ENCODE measurements at places on chromosomes 5 and 9.
A peak's percentile ranks its signal among the peaks of the same experiment; 100 is the strongest.

DNA sequence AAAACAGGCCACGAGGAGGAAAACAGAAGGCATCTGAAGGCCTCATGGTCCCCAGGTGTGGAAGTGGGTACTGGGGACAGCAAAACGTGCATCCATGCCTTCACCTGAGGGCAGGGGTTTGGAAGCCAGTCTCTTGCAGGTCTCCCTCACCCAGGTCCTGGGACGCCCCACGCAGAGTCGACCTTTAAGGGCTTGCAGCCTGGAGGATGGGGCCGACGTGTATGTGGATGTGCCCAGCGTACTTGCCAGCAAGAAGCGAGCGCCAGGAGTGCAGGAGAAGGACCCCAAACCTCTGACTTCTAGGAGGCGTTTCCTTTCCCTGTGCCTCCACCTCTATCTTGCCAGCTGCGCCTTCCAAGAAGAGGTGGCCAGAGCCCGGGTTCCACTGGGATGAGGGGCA lies 65.9 kb downstream of the OTULIN start:
- DNase-seq = no peak

GRCh38 chr5:170275376-170275994 lies 22.1 kb downstream of the LCP2 start:
- DNase-seq = no peak

DNA sequence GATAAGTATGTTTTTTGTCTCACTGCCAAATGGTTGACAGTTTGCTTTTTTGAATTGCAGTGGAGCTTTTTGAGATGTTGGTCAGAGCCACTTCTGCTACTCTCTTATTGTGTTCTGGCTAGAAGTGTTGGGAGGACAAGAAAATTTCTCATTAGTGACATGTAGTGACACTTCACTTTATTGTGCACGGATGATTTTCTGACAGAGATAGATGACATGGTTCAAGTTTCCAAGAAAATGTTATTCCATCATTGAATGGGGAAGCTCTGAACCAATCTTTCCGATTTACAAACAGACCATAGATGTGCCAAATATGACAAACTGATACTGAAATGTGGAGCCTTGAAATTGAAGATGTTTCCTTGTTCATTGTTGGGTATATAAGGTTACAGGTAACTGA lies 558.9 kb upstream of the WWC1 start:
- no peak for DNase-seq

GRCh38 chr5:82097-82496 lies 9.9 kb upstream of the PLEKHG4B start:
- no peak for DNase-seq

DNA sequence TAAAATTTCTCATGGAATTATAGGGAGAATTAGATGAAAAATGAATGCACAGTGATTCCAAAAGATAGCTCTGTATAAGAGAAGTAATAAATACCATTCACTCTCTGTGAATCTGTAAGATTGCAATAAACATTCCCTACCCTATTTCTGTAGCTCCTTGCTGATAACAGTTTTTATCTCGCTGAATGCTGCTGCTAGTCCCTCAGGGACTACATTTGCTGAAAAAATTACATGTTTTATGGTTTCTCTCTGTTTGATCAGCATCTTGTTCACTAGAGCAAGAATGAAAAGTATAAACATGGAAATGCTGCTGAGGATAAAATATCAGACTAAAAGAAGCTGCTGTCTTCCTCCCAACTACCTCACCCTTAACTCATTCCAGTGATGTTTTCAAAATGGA lies 44.3 kb upstream of the TYRP1 start:
- DNase-seq = no peak

GRCh38 chr5:37850226-37850865 lies 10.5 kb upstream of the GDNF start:
- no peak for DNase-seq

DNA sequence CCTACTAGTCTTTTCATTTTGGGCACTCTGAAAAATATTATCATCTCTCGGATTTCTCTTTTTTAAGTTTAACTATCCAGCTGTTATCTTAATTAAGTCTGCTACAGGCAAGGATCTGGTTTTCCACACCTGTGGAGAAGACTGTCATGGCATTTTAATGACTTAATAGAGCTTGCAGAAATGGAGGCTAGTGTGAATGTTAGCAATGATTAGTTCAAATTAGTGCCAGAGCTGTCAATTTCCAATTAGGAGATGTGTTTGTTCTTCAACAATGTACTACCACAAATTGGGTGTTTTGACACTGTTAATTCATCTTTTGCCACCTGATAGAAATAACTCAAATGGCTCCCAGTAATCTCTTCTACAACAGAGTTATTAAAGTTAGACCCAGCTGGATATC lies 2023.0 kb upstream of the CDH9 start:
- no peak for DNase-seq

- DNase-seq = no peak
Observed at GRCh38 chr5:144232285-144232684, 61.6 kb downstream of the KCTD16 start.

DNA sequence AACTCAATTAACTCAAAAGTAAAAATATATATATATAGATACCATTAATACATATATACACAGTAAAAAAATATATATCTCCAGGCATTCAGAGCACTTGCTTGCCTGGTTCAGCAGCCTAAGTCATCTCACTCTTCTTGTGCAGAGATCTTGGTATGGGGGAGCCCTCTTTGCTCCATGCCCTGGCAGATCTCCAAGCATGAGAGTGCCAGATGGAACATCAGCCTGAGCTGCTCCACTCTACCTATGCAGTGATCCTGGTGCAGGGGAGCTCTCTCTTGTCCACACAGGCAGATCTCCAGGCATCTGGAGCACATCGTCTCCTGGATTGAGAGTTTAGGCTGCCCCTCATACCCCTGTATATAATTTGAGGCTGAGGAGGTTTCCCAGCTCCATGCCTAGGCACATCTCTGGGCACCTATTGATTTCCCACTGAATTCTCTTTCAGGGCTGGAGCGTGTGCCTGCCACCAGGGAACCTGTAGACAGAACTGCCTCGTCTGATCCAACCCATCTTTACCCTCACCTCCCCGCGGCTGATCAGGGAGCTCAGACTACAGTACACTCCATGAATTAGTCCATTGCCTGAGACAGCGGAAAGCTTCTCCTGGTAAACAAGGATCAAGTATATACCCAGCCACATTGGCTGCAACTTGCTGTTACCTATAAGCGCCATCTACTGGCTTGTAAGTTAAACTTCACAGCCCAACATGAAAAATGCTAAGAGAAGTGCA lies 342.4 kb upstream of the GRIA1 start:
- no peak for DNase-seq

DNA sequence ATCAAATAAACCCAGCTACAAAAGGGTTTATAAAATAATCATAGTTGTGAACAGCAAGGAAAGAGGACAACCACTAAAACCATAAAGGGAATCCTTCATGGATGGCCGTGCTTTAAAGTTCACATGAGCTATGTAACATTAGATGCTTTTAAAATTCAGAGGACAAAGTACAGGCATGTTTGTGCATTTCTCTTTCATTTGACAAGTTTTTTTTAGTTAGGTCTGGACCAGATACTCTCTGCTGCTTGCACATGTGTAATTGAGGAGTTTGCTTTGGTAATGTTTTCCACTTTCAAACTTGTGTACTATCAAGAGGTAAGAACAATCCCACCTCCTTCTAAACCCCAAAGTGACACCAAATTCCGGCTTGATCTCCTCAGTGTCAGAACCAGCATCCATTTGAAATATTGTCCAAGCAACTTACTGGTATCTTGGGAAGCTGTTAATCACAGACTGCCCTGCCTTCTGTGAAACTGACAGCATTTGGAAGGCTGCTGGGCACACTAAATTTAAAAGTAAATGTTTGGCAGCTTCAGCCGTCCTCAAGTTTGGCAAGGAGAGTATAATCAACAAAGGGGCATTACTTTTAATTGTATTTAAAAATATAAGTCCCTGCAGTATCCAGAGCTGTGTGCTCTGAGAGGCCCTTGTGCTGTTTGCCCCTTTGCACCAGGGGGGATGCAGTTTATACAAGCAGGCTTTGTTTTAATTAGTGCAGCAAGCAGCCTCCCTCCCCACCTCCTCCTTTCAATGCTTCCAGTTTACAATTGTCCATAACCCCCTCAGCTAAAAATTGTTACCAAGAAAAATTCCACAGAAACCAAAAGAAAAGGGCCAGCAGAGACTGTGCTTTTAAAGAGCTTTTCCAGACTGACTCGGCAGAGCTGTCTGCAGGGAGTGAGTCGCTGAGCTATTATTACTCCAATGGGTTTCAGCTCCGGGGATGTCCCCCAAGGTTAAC lies 328.3 kb upstream of the MPDZ start:
- no peak for DNase-seq

DNA sequence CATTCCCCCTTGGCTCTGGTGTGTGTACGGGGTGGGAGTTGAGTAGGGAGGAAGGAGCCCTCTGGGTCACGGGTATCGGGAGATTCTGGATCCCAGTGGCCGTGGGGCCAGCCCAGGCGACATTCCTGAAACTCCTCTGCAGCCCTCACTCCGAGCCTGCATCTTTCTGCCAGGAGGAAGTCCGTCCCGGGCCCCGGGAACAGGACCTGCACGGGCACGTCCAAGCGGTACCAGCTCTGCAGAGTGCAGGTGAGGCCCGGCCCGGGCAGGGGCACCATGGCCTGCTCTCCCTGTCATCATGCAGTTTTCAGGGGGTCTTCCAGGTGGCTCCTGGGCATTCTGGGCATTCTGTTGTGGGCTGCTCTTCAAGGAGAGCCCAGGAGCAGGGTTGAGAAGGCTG lies 3.7 kb downstream of the ADAMTSL2 start:
- DNase-seq = no peak

DNA sequence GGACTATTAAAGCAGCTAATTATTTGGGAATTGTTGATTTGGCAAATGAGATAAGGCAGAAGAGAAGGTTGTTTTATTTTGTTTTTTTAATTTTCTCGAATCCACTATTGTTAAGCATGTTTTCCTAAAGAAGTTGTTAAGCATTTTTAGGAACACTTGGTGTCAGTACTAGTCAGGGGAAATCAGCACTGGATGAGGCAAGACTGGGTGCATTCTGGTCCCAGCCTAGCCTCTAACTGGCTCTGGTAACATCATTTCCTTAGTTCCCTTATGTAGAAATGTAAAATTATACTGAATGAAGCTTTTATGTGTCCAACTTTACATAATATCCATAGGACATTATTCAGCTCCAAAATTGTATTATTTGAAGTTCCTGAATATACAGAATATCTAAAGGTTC lies 196.1 kb downstream of the PCSK5 start:
- no peak for DNase-seq

DNA sequence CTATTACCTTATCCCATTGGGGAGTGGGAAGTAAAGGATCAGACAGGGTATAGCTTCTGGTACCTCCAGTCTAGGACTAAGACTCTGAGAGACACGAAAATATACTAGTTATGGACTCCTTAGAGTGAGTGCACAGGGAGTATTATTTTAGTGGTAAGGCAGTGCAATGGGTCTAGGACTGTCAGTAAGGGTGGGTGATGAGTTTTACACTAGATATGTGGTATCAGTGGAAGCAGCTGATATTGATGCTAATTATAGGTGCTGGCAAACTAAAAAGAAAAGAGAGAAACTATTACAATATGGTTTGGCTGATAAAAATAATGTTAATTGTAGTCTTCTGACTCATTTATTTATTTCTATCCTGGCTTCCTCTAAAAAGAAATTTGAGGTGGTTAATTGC lies 118.6 kb downstream of the UNC13B start:
- DNase-seq = no peak

DNA sequence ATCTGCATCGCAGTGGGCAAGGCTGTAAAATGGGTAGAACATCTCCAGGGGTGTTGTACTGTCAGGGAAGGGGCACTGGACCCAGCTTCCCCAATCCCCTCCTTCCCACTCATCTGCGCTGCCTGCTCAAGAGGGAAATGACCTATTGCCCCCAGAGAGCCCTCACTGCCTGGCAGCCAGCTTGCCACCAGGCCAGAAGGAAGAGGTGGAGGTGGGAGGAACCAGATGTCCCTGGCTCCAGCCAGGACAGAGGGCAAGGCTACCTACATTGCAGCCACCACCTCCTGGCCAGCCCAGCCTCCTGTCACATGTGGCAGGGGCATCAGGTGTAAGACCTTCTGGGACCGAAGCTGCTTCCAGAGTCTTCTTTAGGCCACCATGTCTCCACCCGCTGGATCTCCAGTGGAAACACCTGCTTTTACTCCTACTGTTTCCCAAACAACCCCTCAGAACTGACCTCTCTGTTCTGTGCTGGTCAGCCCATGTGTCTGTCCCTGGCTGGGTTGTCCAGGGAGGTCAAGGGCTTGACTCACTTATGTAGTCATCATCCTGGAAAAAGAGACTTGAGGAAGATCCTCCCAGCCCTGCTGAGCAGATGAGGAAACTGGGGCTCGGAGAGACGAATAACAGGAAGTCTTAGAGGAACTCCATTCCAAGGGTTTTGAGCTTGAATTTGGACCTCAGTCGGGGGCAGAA lies 42.3 kb downstream of the JADE2 start:
- DNase-seq = no peak

DNA sequence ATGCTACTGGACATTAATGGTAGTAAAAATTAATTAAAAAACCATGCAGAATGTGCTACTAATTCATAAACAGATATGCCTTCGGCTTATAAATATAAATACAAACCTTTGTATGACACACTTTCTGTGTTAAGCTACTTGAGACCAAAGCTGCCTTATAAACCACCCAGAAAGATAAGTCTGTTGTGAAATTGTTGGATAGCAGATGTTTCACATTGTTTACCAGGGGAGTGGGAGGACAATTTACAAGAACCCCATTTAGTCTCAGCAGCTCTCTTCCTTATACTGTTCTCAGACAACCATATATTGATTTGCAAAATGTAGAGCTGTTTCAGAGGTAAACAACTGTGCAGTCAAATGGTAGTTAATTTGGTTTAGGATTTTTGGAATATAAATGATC lies 524.4 kb downstream of the PRR16 start:
- no peak for DNase-seq

GRCh38 chr5:150046031-150046430 lies 40.3 kb downstream of the CSF1R start:
- no peak for DNase-seq

DNA sequence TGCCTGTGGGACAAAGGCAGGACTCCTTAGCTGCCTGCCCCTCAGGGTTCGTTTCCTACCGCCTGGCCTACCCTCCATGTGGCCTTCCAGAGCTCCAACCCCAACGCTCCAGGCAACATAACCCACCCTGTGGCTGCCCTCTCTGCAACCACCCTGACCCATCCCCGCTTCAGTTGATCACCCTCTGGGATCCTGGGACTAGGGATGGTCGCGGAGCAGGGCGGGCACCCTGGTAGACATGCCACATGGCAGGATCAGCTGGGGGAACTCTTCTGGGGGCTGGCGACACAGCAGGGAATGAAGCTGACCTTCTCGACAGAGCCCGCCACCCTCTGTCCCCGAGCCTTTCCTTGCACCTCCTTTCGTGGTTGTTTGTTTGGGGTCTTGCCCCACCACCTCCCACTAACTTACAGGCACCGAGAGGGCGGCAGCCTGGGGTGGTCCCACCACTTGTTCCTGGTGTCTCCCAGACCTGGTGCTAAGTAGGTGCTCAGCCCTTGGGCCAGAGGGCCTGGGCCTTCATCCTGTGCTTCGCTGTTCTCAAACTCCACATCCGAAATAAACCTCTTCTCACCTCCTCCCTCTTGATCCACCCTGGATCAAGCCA lies 243.1 kb downstream of the PBX3 start:
- DNase-seq = peak; percentile 31

Data from activated naive CD4-positive, alpha-beta T cell treated with anti-CD3 and anti-CD28 coated beads, Interleukin-2, amount 50 U/mL, for 72 hours (primary cell).